ENCODE measurements at places on chromosomes 2 and 18.

DNA sequence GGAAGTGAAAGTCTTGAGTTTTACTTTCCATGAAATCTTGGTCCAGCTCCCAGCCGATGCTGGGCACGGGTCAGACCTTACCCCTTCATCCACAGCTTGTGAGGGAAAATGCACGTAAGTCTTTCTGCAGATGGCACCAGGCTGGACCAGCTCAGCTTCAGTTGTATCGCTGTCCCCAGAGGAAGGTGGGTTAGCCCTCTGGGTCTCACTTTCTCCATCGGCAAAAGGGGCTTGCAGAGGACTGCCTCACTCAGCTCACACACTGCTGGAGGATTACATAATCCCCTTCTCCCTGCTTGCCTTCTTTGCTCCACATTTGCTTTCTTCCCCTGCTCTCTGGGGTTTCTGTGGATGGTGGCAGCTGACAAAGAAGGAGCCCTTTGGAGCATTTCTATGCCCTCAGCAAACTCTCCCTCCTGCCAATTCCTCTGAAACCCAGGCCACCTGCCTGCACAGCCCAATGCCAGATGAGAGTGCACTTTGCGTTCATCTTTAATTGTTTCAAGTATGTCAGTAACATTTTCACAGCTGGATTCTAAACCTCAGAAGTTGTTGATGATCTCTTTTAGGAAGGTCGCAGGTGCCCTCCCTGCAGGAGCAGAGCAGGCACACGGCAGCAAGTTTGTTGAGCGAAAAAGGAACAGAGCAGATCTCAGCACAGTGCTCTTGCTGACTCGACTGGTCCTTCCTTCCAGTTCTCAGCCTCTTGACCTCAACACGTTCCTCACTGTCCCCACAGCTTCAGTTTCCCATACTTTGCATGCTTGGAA lies 155.6 kb upstream of the GLI2 start:
- no peak for DNase-seq

GRCh38 chr2:70832386-70832785 lies 3.2 kb downstream of the CD207 start:
- DNase-seq: no peak

DNA sequence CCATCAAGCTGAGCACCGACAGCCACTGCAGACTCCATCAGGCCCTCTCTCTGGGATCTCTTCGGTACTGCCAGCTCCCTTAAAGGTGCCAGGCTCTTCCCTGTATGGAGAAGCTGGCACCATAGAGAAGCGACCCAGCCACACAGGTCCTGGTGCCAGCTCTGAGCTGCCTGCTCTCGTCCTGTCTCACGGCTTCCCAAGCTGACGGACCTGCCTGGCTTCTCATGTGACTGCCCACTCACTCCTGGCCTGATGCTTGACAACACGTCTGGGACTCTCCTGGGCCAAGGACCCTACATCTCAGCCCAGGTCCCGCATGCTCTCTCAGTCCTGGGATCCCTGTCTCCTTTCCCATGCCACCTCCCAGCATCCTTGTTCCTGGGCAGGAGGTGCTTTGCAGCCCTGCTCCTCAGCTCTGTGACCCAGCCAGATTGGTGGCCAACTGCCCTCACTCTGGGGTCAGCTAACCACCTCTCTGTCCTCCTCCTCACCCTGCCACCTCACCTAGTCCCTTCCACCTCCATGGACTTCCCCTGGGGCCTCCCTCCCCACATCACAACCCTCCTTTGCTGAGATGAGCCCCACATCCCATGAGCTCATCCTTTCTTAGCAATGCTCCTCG lies 12.5 kb upstream of the ATOH8 start:
- DNase-seq: no peak

- DNase-seq: no peak
These were observed 88.9 kb downstream of the R3HDM1 start for GRCh38 chr2:135620198-135620597.

GRCh38 chr2:178962805-178963433 lies 87.0 kb downstream of the CCDC141 start:
- no peak for DNase-seq

DNA sequence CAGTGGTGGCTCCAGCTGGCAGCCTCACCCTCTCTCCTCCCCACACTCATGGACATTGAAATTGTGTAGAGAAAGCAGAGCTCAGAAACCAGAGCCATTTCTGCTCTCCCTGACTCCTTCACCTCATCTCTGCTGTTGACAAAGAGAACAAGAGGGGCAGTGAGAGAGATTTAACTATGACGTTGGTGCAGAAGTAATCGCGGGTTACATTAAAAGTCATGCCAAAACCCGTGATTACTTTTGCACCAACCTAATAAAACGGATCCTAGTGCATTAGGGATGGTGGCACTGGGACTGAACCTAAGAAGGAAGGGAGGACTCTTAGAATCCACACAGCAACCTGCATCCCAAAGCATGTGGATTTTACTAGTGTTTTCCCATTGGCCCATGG lies 113.3 kb upstream of the CDC42EP3 start:
- DNase-seq: no peak

- no peak for DNase-seq
These were observed 70.6 kb downstream of the SLC4A3 start for GRCh38 chr2:219697811-219698747.

DNA sequence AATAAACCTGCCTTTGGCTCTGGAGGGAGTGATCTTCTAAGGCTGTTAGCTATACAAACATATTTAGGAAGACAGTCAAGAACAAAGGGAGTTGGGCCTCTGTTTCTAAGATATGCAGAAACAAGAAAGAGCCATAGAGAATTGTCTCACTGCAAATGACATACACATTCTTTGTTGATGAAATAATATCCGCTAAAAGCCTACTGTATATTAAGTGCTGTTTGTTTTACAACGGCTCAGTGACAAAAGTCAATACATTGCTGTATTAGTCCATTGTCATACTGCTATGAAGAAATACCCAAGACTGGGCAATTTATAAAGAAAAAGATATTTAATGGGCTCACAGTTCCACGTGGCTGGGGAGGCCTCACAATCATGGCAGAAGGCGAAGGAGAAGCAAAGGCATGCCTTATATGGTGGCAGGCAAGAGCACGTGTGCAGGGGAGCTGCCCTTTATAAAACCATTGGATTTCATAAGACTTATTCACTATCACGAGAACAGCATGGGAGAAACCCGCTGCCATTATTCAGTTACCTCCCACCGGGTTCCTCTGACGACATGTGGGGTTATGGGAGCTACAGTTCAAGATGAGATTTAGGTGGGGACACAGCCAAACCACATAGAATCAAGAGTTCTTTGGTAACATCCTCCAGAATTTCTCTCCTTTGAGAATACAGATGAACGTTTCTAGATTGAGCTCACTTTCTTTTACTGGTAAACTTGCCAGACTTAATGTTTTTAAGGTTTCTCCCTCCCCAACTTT lies 157.8 kb downstream of the PIK3C3 start:
- no peak for DNase-seq

- DNase-seq: no peak
These were observed 46.2 kb downstream of the PARD6G start for GRCh38 chr18:80200932-80201672.

GRCh38 chr2:37361216-37361815 lies 16.9 kb downstream of the QPCT start:
- no peak for DNase-seq

GRCh38 chr2:67776276-67776675 lies 286.5 kb downstream of the C1D start:
- no peak for DNase-seq

GRCh38 chr2:145076085-145076484 lies 556.2 kb upstream of the ZEB2 start:
- DNase-seq: no peak

GRCh38 chr18:51437280-51438271 lies 240.1 kb upstream of the MEX3C start:
- no peak for DNase-seq

All from activated CD8-positive, alpha-beta memory T cell treated with anti-CD3 and anti-CD28 coated beads for 4 hours (primary cell).